ENCODE measurements at places on chromosomes 2 and 18. TPM values are rescaled to one million over a fixed set of nuclear protein-coding genes. Genes with fewer than 3 reads are reported as not detected.

The RAB17 gene
- 58.3 TPM for total RNA-seq

The DTNA gene
- total RNA-seq, result 86.0 TPM

The DHRS9 gene
- not detected for total RNA-seq

GRCh38 chr2:148981324-148981723 is 57.2 kb upstream of the LYPD6B start:
- no peak for DNase-seq

DNA sequence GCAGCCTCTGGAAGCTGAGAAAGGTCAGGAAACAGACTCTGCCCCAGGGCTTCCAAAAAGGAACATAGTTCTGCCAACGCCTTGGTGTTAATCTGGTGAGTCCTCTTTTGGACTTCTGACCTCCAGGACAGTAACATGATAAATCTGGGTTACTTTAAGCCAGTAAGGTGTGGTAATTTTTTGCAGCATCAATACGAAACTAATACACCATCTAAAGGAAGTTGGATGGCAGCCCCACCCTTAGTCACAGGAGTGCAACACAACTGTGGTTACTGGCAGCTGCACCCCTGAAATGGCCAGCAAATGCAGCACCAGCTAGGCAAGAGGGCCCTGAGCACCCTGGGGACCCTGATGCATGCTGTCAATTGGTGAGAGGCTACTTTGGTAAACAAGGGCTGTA is 25.8 kb downstream of the CREG2 start:
- no peak for DNase-seq

GRCh38 chr2:20578895-20579825 is 71.7 kb downstream of the HS1BP3 start:
- peak; percentile 82 for DNase-seq

GRCh38 chr2:119301413-119301812 is 65.2 kb downstream of the C2orf76 start:
- DNase-seq, result no peak

DNA sequence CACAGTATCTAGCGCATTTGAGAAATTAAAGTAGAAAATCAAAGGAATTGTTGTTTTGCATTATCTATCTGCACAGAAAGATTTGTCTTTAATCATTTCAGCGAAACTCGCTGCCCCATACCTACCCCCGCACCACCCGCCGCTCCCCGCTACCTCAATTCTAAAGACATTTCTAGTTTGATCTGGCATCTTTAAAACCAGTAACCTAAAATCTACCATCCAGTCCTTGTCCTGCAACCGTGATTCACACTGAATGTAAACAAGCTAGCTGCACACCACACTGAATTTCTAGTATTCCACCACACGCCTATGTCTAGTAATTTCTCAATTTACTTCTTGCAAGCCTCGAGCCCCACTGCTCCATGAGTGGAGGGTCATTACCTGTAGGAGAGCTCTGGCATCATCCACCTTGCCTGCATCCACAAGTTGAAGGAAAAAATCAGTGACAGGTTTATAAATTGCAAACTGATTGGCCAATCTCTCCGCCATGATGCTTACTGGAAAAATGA is 60.1 kb downstream of the ABCG8 start:
- no peak for DNase-seq

Data from thyroid gland (tissue), 4 donors.